ENCODE measurements at places on chromosomes 4 and X. TPM values are rescaled to one million over a fixed set of nuclear protein-coding genes. Genes with fewer than 3 reads are reported as not detected.

The SSX4B gene
- not detected for total RNA-seq

The COMMD8 gene
- 14.1 TPM for total RNA-seq

The ETNPPL gene
- total RNA-seq = not detected

The CSN2 gene
- not detected for total RNA-seq

The SLC38A5 gene
- 78.8 TPM for total RNA-seq

The TFE3 gene
- 44.8 TPM for total RNA-seq

The CD38 gene
- total RNA-seq = 60.2 TPM

The PAGE2 gene
- total RNA-seq = not detected

The MSN gene
- 298 TPM for total RNA-seq

The USP17L20 gene
- not detected for total RNA-seq

The GABRB1 gene
- not detected for total RNA-seq

The TBC1D9 gene
- not detected for total RNA-seq

The PNMA5 gene
- 0.16 TPM for total RNA-seq

The GPAT3 gene
- total RNA-seq = 5.1 TPM

The C4orf54 gene
- total RNA-seq = not detected

The GABRE gene
- total RNA-seq = not detected

The ATOH1 gene
- total RNA-seq = not detected

The PNCK gene
- total RNA-seq = 1.2 TPM

The PF4V1 gene
- not detected for total RNA-seq

The CAPN6 gene
- total RNA-seq = not detected

The GPC3 gene
- total RNA-seq = 0.39 TPM

The APBB2 gene
- 6.8 TPM for total RNA-seq

The SERPINA7 gene
- not detected for total RNA-seq

The MAGEA9B gene
- not detected for total RNA-seq

The AMBN gene
- not detected for total RNA-seq

The FABP2 gene
- total RNA-seq = not detected

The RBM46 gene
- not detected for total RNA-seq

The TFDP3 gene
- not detected for total RNA-seq

The TCEAL6 gene
- total RNA-seq = not detected

All from activated T-cell treated with anti-CD3 and anti-CD28 coated beads, Interleukin-2, amount 50 U/mL, for 72 hours (primary cell).